Pancreas (tissue), 10 donors: ENCODE measurements at places on chromosomes 2 and 18. TPM values are rescaled to one million over a fixed set of nuclear protein-coding genes. Genes with fewer than 3 reads are reported as not detected.

DNA sequence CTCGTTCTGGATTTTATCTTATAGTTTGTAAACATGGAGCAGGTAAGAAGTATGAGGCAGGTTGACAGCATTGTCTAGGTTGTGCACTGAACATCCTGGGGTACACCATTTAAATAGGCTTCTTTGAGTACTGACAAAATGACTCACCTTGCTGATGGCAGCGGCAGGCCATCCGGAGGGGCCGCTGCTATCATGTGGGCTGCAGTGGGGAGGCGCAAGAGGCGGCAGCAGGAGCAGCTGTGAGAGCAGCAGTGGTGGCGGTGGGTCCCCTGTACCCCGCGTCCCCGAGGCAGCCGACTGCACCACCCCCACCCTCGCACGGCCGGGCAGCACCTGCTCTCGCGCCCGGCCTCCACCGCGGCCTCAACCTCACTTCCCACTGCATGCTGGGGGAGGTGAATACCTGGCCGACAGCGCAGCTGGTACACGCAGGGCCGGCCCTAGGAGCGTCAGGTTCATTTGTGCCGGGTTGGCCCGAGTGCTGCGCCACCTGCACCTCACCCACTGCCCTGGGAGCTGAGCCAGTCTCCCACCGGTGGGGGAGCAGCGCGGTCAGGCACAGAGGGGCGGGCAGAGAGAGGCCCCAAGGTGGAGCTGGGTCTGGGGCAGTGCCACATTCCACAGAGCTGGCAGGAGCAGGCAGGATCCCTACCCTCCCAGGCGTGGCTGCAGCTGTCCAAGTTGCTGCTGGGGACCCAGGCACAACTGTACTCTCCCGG, 154.5 kb upstream of the RBMS1 start:
- no peaks in the 10 kb centered on the region for H3K27me3 ChIP-seq
- peak; percentile 22 for DNase-seq
- no peak overlapping the region for H3K27ac ChIP-seq
- H3K4me1 ChIP-seq: no peaks in the 10 kb centered on the region
- peak overlapping the region; percentile 19 for H3K4me3 ChIP-seq

DNA sequence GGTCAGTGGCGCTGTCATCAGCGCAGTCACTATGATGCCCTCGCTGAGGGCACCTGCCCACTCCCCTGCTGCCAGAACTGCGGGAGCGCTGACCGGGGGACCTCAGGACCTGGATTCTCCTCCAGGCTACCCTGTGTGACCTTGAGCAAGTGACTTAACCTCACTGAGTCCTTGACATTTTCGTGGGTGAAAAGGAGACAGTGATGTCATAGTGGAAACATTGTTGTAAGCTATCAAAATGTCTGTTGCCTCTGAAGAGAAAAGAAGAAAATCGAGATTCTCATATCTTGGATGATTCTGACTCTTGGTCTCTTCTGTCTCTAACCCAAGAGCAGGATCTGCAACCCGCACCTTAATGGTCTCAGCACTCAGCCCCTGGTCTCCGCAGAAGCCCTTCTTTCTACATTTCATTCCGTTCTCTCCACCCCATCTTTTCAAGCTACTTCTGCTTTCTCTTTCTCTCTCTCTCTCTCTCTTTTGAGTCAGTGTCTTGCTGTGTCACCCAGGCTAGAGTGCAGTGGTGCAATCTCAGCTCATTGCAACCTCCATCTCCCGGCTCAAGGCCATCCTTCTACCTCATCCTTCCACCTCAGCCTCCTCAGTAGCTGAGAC, 978 bp upstream of the TUBA4A start:
- no peaks in the 10 kb centered on the region for H3K36me3 ChIP-seq
- peak overlapping the region; percentile 76 for H3K27ac ChIP-seq
- H3K27me3 ChIP-seq: no peaks in the 10 kb centered on the region
- H3K4me3 ChIP-seq: peak overlapping the region; percentile 82
- H3K4me1 ChIP-seq: peaks cover 35% of the 10 kb centered on the region

DNA sequence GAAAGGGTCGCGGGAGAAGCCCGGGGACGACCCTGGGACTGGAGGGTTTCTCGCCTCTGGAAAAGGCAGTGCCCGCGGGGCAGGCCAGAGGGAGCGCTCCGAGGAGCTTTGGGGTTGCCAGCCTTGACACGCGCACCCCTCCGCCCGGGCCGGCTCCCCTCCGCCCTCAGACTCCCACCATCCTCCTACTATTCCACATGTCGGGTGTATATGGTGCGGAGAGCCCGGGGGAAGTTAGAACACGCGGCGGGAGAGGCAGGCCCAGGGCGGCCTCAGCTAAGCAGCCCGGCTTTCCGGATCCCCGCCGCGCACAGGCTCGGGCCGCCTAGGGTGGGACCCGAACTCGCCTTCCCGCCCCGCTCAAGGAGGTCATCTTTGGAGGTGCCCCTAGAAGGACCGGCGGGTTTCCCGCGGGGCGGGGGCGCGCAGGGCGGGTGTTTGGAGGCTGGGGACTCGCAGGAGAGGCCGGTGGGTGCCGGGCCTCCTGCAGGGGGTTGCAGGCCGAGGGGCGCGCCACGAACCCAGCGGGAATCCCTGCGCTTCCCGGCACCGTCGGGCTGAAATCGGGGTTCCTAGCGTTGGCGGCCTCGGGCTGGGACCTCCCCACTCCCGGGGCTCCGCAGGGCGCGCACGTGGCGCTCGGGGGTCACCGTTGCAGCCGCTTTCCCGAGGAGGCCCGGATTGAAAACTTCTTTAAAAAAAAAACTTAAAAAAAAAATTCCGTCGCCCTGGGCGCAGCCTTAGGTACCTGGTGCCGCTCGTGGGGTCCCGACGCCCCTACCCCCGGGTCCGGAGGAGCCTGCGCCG, 3.7 kb downstream of the NFATC1 start:
- no peak for DNase-seq
- H3K4me1 ChIP-seq: peaks cover 7% of the 10 kb centered on the region
- no peaks in the 10 kb centered on the region for H3K36me3 ChIP-seq
- peak overlapping the region; percentile 75 for H3K4me3 ChIP-seq
- no peaks in the 10 kb centered on the region for H3K27me3 ChIP-seq
- H3K27ac ChIP-seq: peak overlapping the region; percentile 5

GRCh38 chr18:47409519-47409918, 158.1 kb upstream of the SKOR2 start:
- no peak overlapping the region for H3K4me3 ChIP-seq
- H3K27me3 ChIP-seq: no peaks in the 10 kb centered on the region
- H3K4me1 ChIP-seq: no peaks in the 10 kb centered on the region
- no peak overlapping the region for H3K27ac ChIP-seq

DNA sequence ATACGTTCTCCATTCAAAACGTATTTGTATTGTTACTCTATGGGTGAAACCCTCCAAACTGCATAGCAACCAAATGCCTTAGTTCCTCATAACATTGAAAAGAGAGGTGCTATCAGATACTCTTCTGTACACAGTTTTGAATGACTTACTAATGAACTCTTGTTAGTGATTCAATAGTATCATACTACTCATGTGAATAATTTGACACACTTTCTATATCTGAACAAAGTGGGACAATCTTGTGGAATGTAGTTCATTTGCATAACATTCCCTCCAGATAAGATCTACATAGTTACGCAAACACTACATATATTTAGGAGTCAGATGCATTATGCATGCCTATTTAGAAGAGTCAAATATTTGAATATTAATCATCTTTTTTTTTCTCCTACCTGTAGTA, 232.0 kb upstream of the NRXN1 start:
- no peak overlapping the region for H3K27ac ChIP-seq
- H3K4me3 ChIP-seq: no peak overlapping the region
- H3K27me3 ChIP-seq: no peaks in the 10 kb centered on the region
- no peaks in the 10 kb centered on the region for H3K36me3 ChIP-seq
- DNase-seq: no peak

DNA sequence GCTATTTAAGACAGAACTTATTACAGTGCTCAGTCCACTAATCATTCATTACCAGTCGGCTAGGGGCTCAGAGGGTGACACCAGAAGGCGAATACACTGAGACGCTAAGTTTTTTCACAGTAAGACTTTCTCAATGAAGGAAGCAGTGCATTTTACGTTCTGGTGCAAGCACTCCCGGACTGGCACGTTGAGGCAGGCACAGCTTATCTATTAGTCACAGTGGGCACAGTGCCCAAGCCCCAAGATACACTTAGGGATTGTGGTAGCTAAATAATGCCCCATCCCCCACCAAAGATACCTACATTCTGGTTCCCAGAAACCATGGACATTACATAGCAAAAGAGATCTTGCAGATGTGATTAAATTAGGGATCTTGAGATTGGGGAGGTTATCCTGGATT, 32.6 kb upstream of the BCL11A start:
- H3K27ac ChIP-seq: no peak overlapping the region
- H3K4me3 ChIP-seq: no peak overlapping the region
- no peaks in the 10 kb centered on the region for H3K4me1 ChIP-seq

GRCh38 chr2:178413472-178414265, 37.3 kb downstream of the PRKRA start:
- peak overlapping the region; percentile 91 for H3K27ac ChIP-seq
- peak overlapping the region; percentile 49 for H3K4me3 ChIP-seq
- peak; percentile 79 for DNase-seq
- no peaks in the 10 kb centered on the region for H3K4me1 ChIP-seq
- peaks cover 6% of the 10 kb centered on the region for H3K27me3 ChIP-seq

- no peaks in the 10 kb centered on the region for H3K36me3 ChIP-seq
- no peaks in the 10 kb centered on the region for H3K4me1 ChIP-seq
- H3K27me3 ChIP-seq: no peaks in the 10 kb centered on the region
- H3K4me3 ChIP-seq: no peak overlapping the region
- H3K27ac ChIP-seq: no peak overlapping the region
- no peak for DNase-seq
Measured at GRCh38 chr2:38898256-38898655, 8.6 kb downstream of the ARHGEF33 start.

Gene GREB1
- total RNA-seq: 5.5 TPM

Gene MARCHF7
- total RNA-seq: 24.4 TPM

Gene SGPP2
- 1.6 TPM for total RNA-seq

Gene SPHKAP
- not detected for total RNA-seq

Gene TMEM163
- total RNA-seq: 17.8 TPM

Gene IL1RN
- total RNA-seq: 3.1 TPM
